T-cell (primary cell): ENCODE measurements at places on chromosomes 7 and 10.
A peak's percentile ranks its signal among the peaks of the same experiment; 100 is the strongest.

GRCh38 chr10:70562036-70562755 lies 40.3 kb downstream of the PRF1 start:
- no peaks in the 10 kb centered on the region for H3K36me3 ChIP-seq
- H3K27me3 ChIP-seq: no peaks in the 10 kb centered on the region
- no peak overlapping the region for H3K27ac ChIP-seq
- H3K4me1 ChIP-seq: peaks cover 39% of the 10 kb centered on the region
- H3K4me3 ChIP-seq: no peak overlapping the region
- no peak for DNase-seq

DNA sequence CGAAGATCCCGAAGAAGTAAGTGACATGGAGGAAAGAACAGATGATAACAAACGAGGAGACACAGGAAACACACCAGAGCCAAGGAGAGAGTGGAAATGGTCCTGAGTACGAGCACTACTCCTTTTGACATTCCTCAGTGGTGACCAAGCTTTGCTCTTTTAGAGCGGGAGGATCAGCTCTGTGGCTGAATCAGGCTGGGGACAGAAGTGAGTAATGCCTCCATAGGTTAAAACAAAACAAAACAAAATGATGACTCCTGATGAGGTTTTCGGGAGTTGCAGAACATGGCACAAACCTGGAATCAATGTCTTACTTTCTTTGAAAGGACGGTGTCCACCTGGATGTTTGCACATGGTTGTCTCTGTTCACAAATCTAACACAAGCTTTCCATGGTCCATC lies 30.3 kb upstream of the TCF7L2 start:
- H3K27ac ChIP-seq: no peak overlapping the region
- no peaks in the 10 kb centered on the region for H3K27me3 ChIP-seq
- no peak for DNase-seq
- no peaks in the 10 kb centered on the region for H3K36me3 ChIP-seq
- H3K4me3 ChIP-seq: no peak overlapping the region

GRCh38 chr7:51067757-51068156 lies 248.9 kb downstream of the COBL start:
- no peak overlapping the region for H3K27ac ChIP-seq
- peaks cover 2% of the 10 kb centered on the region for H3K4me1 ChIP-seq
- H3K27me3 ChIP-seq: no peaks in the 10 kb centered on the region
- peak; percentile 18 for DNase-seq
- H3K4me3 ChIP-seq: no peak overlapping the region

- no peak overlapping the region for H3K4me3 ChIP-seq
- no peak overlapping the region for H3K27ac ChIP-seq
- no peaks in the 10 kb centered on the region for H3K27me3 ChIP-seq
- H3K4me1 ChIP-seq: peaks cover 11% of the 10 kb centered on the region
Observed at GRCh38 chr7:150876817-150877526, 24.7 kb downstream of the AOC1 start.

DNA sequence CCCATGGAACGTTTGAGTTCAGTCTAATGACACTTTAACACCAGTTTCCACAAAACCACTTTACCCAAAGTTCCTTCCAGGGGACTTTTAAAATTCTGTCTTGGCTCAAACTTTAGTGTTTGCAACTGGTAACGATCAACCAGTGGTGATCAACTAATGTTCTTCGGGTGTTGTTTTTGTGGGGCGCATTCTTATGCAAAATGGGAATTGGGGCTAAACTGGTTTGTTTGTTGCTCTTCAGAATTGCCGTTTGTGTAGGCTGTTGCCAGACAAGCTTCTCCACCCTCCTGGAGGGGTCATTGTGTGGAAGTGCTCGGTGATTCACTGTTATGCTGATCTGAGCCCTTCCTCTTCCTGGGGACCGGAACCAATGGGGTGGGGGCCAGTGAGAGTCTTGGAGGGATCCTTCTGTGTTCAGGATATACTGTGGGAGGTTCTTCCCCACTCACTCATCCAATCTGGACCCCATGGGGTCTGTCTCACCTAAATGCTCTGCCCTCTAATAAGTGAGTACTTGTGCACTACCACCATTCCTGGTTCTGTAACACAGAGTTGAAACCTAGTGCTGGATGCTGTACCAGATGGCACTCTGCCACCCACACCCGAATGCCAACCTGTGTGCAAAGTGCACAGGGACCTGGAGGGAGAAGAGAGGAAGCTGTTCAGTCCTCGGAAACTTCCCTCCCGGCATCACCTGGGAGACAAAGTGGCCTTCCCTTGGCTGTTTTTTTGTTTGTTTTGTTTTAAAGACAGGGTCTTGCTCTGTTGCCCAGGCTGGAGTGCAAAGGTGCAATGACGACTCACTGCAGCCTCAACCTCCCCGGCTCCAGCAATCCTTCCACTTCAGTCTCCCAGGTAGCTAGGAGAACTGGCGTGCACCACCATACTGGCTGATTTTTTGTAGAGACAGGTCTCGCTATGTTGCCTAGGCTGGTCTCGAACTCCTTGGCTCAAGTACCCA lies 2.1 kb downstream of the NFE2L3 start:
- no peak for DNase-seq
- peak overlapping the region; percentile 50 for H3K4me3 ChIP-seq
- H3K27me3 ChIP-seq: no peaks in the 10 kb centered on the region

GRCh38 chr10:79068203-79068561 lies 584 bp upstream of the ZMIZ1 start:
- H3K36me3 ChIP-seq: no peaks in the 10 kb centered on the region
- DNase-seq: no peak
- peak overlapping the region; percentile 97 for H3K4me3 ChIP-seq
- H3K4me1 ChIP-seq: peaks cover 61% of the 10 kb centered on the region

DNA sequence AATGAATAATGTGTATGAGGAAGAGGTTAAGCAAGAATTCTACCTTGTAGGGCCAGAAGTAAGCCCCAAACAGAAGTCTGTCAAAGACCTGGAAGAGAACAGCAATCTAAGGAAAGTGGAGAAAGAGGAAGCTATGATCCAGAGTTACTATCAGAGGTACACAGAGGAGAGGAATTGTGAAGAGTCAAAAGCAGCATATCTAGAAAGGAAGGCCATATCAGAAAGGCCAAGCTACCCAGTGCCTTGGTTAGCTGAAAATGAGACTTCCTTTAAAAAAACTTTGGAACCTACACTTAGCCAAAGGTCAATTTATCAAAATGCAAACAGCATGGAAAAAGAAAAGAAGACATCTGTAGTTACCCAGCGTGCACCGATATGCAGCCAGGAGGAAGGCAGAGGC lies 42.7 kb upstream of the GAD2 start:
- peaks cover 8% of the 10 kb centered on the region for H3K27me3 ChIP-seq
- H3K36me3 ChIP-seq: no peaks in the 10 kb centered on the region
- H3K4me3 ChIP-seq: no peak overlapping the region
- H3K27ac ChIP-seq: no peak overlapping the region
- no peak for DNase-seq
- H3K4me1 ChIP-seq: no peaks in the 10 kb centered on the region

- no peak overlapping the region for H3K27ac ChIP-seq
- H3K4me3 ChIP-seq: no peak overlapping the region
- DNase-seq: no peak
- peaks cover 2% of the 10 kb centered on the region for H3K27me3 ChIP-seq
- H3K36me3 ChIP-seq: no peaks in the 10 kb centered on the region
Observed at GRCh38 chr7:148397056-148397455, 193.5 kb upstream of the C7orf33 start.

DNA sequence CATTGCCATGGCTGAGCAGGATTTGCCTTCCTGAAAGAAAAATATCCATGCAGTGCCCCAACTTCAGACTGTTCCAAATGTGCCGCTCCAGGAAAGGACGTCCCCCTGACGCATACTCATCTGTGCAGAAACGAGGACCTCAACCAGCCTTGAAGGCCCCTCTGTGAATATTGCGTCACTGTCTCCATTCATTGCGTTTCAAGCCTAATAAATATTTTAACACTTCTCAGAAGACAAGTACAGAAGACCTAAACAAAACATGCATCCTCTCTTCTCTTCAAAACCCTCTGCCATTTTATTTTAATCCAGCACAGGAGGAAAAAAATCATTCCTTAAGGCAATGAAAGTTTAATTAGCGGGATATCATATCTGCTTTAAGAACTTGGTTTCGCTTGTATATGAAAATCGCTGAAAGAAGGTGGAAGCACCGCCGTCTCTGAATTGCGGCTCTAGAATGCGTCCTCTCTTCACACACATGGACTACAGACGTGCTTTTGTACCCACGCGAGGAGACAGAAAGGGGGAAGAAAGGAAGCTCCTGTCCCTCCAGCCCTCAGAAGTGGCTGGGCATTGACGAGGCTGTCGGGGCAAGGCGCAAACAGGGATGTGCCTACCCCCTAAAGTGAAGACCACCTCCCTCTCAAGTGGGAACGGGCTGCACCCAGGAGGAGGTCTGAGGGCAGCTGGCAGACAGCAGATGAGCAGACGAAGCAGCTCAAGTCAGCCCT lies 36.8 kb downstream of the RGS10 start:
- DNase-seq: peak; percentile 22
- H3K4me3 ChIP-seq: peak overlapping the region; percentile 32
- H3K27ac ChIP-seq: peak overlapping the region; percentile 45
- no peaks in the 10 kb centered on the region for H3K27me3 ChIP-seq
- peaks cover 95% of the 10 kb centered on the region for H3K4me1 ChIP-seq
- peaks cover 2% of the 10 kb centered on the region for H3K36me3 ChIP-seq

GRCh38 chr7:149422914-149423301 lies 38.0 kb downstream of the ZNF777 start:
- H3K4me1 ChIP-seq: peaks cover 17% of the 10 kb centered on the region
- H3K27me3 ChIP-seq: no peaks in the 10 kb centered on the region
- peak; percentile 14 for DNase-seq
- H3K36me3 ChIP-seq: no peaks in the 10 kb centered on the region

GRCh38 chr7:64098-64915 lies 128.1 kb upstream of the FAM20C start:
- no peaks in the 10 kb centered on the region for H3K36me3 ChIP-seq
- no peaks in the 10 kb centered on the region for H3K4me1 ChIP-seq
- H3K27ac ChIP-seq: no peak overlapping the region
- H3K27me3 ChIP-seq: peaks cover 47% of the 10 kb centered on the region

DNA sequence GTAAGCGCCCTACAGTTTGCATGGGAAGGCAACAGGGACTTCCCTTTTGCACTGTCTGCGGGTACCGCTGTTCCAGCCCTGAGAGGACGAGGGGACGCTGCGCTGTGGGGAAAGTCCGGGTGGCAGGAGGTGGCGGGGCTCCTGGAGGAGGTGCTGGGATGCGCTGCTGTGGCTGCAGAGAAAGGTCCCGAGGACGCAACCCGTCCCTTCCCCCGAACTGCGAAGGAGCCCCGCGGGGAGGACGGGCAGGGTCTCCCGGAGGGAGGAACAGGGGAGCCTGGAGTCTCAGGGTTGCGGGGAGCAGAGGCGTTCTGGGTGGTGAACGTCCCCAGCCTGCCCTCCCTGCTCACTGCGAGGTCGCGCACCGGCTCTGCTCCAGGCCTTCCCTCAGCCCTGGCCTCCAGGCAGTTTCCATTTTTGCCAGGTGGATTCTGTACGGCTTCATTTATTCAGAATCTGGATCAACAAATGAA lies 91.6 kb downstream of the CXCL12 start:
- no peaks in the 10 kb centered on the region for H3K27me3 ChIP-seq
- H3K27ac ChIP-seq: no peak overlapping the region
- H3K4me1 ChIP-seq: no peaks in the 10 kb centered on the region
- H3K36me3 ChIP-seq: no peaks in the 10 kb centered on the region

DNA sequence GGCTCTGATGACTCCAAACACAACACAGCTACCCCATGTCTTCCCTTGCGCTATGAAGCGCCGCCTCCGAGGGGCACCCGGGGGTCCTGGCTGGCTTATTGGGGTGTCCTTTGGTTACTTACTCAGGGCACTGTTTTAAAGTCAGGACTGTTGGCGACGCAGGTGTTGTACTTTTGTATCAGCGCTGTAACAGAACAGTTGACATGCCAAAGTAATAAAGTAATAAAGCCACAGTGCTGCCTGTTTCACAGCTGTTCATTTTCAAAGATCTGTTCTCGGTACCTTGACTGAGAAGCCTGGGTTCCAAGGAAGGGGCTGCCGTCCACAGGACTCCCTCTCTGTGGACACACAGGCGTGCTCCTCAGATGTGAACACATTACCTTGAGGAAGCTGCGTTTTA lies 64.1 kb downstream of the WDR37 start:
- H3K36me3 ChIP-seq: peaks cover 35% of the 10 kb centered on the region
- H3K27ac ChIP-seq: no peak overlapping the region

DNA sequence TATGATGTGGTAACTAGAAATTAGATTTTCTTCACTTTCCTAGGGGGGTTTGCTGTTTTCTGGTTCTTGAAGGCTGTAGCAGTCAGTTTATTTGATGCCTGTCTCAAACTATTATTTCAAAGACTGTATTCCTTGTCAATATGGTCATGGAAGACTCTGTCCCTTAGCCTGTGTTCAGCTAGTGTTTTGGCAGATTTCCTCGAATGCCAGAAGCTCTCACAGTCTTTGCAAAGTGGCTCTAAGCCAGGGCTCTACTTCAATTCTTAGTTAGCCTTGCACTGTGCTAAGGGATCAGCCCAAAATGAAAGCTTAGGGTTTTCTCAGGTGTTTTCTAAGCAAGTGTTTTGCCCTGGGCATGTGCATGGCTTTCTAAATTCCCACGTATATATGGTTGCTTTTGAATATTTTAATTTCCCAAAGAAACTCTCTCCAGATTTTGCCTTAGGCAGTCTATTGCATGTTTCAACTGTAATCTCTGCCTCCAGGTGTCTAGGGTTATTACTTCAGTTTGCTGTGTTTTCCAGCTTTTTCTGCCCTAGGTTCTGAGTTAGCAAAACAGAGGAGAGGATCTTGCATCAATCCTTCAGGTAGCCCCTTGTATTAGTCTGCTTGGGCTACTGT lies 7.2 kb upstream of the C1GALT1 start:
- H3K4me3 ChIP-seq: no peak overlapping the region
- H3K27ac ChIP-seq: no peak overlapping the region
- no peaks in the 10 kb centered on the region for H3K36me3 ChIP-seq
- H3K4me1 ChIP-seq: peaks cover 12% of the 10 kb centered on the region
- DNase-seq: no peak

DNA sequence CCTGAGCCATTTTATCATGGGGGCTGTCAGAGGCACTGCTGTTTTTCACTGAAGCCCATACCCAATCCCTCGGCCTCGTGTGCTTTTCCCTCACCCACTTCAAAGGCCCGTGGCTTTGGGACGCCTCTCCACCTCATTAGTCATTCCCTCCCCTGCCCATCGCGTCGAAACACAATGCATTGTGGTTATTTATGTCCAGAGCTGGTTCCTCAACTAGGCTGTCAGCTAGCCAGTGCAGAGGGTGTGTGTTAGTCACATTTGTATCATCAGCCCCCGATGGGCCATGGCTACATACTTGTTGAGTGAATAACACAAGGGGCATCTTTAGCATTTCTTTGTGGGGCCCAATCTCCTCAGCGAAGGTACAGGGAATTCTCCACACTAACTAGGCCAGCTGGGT lies 3.8 kb upstream of the CRCP start:
- H3K36me3 ChIP-seq: no peaks in the 10 kb centered on the region
- peaks cover 5% of the 10 kb centered on the region for H3K4me1 ChIP-seq
- H3K27ac ChIP-seq: no peak overlapping the region
- no peaks in the 10 kb centered on the region for H3K27me3 ChIP-seq

GRCh38 chr7:114649689-114650088 lies 235.1 kb downstream of the FOXP2 start:
- DNase-seq: no peak
- no peaks in the 10 kb centered on the region for H3K4me1 ChIP-seq
- no peaks in the 10 kb centered on the region for H3K36me3 ChIP-seq
- H3K27ac ChIP-seq: no peak overlapping the region
- H3K4me3 ChIP-seq: no peak overlapping the region
